CD4-positive, alpha-beta memory T cell (primary cell): ENCODE measurements at places on chromosomes 16 and 17. TPM values are rescaled to one million over a fixed set of nuclear protein-coding genes. Genes with fewer than 3 reads are reported as not detected.

The MT1F gene
- 12.0 TPM for polyA plus RNA-seq

The SLC5A10 gene
- 0.11 TPM for polyA plus RNA-seq

The SLC7A5 gene
- polyA plus RNA-seq, result 6.4 TPM

The ARHGDIA gene
- 205 TPM for polyA plus RNA-seq

The PRSS36 gene
- 0.94 TPM for polyA plus RNA-seq

- no peak for DNase-seq
Observed at GRCh38 chr16:67651847-67652246, 6.9 kb downstream of the CARMIL2 start.

DNA sequence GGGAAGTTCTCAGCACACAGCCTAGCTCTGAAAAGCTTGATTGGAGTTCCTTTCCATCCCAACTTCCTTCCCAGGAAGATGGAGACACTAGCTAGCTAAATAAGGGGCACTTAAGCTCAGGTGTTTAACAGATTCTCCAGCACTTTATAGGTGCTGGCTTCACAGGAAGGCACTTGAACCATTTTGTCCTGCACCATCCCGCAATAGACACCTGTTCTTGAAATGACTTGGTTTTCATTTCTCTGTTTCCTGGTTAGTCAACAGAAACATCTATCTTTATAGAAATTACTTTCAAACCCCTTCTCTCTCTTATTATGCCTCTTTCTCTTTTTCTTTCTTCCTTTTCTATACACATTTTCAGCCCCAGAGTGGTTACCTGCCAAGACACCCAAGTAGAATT lies 409.9 kb upstream of the ZFHX3 start:
- no peak for DNase-seq

DNA sequence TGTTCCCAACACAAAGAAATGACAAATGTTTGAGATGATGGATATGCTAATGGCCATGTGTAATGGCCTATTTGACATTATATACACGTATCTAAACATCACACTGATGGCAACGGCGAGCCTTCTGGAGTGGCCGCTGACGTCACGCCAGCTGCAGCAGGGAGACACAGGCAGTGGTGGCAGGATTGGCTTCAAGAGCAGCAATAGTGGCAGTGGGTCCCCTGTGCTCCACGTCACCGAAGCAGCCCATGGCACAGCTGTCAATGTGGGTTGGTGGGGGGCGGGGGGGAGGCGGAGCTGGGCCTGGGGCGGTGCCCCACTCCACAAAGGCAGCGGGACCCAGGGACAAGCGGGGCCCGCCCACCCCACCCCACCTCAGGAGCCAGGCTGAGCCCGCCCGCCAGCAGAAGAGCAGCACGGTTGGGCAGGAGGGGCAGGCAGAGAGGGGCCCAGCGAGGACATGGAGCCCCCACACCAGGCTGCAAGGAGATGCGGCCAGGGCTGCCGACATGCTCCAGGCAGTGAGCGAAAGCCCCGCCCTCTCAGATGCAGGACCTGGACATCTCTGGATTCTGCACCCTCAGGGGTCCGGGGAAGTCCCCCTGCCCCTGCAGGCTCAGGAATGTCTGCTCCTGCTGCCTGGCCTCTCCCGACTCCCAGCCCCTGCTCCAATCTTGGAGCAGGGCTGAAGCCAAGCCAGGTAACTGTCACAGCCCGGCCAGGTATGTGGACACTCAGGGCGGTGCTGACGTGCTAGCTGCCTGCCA lies 64.6 kb downstream of the USP32 start:
- DNase-seq, result no peak

GRCh38 chr17:74873874-74874614 lies 1.2 kb upstream of the FDXR start:
- DNase-seq, result no peak

DNA sequence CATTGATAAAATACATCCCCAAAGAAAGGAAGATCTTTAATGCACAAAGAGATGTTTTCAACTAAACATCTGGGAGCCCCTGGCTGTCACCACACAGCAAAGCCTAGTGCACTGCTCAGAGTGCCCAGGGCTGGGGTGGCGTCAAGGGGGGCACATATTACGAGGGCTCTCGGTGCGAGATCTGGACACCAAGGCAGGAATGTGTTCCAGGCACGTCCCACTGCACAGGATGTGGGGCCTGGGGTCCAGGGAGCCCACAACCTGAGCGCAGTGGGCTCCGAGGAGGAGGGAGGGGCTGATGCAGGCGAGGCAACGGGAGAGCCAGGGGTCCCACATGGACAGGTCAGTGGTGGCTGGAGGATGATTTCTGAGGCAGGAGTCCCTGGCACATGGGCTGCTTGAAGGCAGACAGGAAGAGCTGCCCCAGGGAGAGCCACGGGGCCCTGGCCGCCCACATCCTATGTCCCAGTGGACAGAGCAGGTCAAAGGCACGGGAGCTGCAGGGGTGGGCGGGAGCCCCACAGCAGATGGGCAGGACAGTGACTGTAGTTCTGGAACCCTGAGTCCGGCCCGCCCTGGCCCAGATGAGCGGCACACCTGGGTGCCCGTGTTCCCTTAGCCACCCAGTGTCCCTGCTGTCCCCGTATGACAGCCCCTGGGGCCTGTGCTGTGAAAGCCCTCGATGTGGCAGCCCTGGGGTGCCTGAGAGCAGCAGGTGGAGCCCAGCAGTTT lies 56.4 kb downstream of the ZNF778 start:
- DNase-seq, result no peak

GRCh38 chr16:84751947-84752346 lies 52.1 kb downstream of the USP10 start:
- no peak for DNase-seq

GRCh38 chr17:2637422-2637821 lies 44.0 kb downstream of the PAFAH1B1 start:
- no peak for DNase-seq
